ENCODE measurements at places on chromosomes 5 and 9. TPM values are rescaled to one million over a fixed set of nuclear protein-coding genes. Genes with fewer than 3 reads are reported as not detected.

DNA sequence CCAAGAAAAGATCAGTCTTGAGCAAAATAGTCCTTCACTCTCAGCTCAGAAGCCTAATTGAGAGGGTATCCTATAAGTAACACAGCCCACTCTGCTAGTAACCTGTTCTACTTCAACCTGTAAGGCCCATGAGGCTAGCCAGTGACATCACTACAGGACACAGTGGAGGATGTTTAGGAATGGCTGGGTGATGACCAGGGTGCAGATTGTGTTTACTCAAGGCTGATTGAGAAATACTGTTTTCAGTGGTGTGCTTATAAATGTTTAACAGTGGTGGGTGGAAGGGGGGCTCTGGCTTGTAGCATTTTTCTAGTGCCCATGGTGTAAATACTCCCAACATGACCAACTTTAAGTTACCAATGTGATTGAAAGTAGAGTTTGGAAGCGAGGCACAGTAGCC, 159.8 kb upstream of the CCDC152 start:
- no peak for DNase-seq

DNA sequence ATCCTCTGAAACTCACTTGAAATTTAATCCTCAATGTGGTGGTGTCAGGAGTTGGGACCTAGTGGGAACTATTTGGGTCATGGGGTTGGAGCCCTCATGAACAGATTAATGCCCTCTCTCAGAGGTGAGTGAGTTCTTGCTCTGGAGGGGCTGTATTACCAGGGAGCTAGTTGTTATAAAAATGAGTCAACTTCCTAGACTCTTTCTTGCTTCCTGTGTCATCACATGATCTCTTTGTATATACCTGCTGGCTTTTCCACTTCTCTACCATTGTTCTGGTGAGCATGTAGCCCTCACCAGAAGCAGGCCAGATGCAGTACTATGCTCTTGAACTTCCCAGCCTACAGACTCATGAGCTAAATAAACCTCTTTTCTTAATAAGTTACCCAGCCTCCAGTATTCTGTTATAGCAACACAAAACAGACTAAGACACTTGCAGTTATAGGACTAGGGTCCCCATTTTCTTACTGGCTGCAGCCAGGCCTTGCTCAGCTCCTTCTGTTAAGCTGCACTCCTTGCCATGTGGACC, 127.5 kb downstream of the SUSD1 start:
- no peak for DNase-seq

DNA sequence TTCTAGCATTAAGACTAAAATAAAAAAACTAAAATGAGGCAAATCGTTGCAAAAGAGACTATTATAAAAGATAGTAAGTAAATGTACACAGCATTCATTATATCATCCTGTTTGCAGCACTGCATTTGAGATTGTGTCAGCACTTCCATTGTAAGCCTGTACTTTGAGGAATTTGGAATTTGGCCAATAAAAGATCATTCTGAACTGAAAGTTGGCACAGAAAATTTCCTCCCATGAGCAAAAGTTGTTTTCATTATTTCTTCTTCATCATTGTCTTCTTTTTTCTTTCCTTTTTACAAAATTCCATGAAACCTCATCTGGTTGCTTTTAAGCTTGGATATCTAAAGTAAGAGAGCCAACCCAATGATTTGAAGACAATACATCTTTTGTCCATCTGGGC, 199.3 kb upstream of the ADAMTSL1 start:
- no peak for DNase-seq

DNA sequence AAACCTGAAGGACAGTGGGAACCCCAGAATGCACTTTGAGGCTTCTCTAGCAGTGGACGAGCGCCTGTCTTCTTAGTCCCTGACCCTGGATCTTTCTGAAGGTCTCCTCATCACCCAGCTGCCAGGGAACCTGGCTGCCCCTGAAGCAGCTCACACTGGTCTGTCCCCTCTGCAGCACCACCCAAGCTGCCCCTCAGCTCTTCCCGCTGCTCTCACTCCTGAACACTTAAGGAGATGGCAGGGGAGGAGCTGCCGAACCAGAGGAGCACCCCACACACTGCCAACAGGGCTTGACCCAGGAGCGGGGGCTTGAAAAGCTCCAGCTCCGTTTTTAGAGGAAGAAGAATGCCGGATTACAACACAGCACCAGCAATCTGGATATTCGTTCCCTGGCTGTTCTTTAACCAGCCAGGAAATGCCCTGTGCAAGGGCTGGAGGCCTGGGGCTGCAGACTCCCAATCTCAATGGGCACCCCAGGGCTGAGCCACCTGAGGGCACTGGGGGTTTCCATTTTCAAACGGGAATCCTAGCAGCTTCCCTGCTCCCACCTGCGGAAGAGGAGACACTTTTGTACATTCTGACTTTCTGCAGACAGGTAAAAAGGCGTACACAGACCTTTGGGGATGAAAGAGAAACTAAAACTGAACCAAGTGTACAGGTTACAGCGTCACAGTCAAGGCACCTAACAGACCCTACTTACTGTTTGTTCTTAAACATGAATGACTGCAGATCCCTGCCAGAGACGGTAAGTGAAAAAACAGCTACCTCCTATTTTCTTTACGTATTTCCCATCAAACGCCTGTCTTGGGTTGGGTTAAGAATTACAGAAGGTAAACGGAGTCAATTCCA, 36.3 kb downstream of the GOLM1 start:
- no peak for DNase-seq

DNA sequence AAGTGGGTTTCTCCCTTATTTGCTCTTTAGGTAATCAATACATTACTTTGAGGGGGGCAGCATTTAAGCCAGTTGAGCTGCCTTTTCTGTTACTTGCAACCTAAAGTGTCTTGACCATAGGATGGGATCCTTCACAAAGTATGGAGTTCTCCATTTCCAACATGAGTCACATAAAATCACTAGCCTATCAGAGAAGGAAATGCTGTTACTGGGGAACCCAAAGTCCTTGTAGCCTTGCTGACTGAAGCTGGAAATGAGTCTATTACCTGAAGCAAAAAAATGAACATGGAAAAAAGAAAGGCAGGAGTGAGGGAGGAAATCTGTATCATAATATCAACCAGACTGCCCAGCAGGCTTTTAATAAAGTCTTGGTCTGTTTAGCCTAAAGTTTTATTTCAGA, 42.8 kb upstream of the SLIT3 start:
- DNase-seq, result no peak

GRCh38 chr5:139633295-139634027, 14.7 kb upstream of the CXXC5 start:
- peak; percentile 60 for DNase-seq

- DNase-seq, result no peak
These were observed 274.9 kb downstream of the AGTPBP1 start for GRCh38 chr9:85466834-85467233.

- peak; percentile 60 for DNase-seq
These were observed 57.0 kb downstream of the COL15A1 start for GRCh38 chr9:99000476-99001395.

- DNase-seq, result no peak
These were observed 5.0 kb upstream of the MRNIP start for GRCh38 chr5:179863449-179864085.

GRCh38 chr5:1916041-1917001, 33.6 kb upstream of the IRX4 start:
- DNase-seq, result no peak

DNA sequence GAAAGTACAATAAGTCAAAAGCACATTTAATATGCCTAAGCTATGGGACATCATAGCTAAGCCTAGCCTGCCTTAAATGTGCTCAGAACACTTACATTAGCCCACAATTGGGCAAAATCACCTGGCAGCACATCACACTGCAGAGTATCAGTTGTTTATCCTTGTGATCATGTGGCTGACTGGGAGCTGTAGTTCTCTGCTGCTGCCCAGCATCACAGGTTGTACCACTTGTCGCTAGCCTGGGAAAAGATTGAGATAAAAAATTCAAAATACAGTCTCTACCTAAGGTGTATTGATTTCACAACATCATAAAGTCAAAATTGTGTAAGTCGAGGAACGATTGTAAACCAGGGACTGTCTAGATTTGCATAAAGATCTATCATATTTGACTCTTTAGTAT, 58.6 kb downstream of the CAMK4 start:
- DNase-seq, result no peak

- DNase-seq, result no peak
These were observed 77.7 kb downstream of the EFNA5 start for GRCh38 chr5:107593009-107593408.

DNA sequence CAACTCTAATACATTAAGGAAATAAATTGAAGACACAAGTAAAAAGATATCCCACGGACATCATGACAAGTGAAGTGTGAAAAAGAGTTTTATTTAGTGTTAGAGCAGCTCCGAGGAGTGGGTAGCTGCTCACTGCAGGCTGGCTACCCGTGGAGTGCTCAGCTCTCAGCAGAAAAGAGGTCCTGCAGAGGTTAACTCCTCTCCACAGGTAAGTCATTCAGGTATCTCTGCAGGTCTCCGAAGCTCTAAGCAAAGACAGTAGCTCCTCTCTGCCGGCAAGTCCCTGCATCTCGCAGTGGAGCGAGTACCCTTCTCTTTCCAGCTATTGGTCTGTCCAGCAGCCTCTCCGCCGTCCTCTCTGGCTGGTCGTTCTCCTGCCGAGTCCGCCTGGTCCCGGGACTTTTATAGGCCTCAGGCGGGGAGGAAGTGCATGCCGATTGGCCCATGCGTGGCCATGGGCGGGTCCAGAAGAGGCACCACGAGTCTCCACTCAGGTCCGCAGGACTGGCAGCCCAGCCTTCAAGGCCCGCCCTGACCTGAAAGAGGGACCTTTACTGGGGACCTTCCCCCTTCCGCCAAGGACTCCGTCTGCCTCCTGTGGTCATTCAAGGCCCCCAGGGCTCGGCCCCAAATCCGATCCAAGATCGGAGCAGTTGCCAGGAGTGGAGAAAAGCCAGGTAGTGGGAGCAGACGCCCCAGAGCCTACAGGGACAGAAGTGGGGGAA, 29.9 kb downstream of the BTNL9 start:
- no peak for DNase-seq

DNA sequence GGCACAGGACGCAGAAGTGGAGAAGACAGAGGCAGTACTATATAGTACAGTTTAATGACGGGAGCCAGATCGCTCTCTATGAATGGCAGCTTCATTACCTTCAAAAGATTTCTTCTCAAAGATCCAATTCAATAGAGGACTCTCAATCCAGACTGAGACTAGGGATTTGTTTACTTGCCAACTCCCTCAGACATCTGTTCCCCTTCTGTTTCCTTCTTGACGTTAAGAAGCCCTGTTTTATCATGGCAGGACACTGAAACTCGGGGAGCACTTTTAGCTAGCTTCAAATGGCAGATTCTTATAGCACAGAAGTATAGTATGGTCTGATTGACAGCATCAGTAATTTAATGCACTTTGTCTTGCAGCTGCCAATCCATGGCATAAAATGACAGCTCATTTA, 747.3 kb upstream of the C9orf72 start:
- no peak for DNase-seq

DNA sequence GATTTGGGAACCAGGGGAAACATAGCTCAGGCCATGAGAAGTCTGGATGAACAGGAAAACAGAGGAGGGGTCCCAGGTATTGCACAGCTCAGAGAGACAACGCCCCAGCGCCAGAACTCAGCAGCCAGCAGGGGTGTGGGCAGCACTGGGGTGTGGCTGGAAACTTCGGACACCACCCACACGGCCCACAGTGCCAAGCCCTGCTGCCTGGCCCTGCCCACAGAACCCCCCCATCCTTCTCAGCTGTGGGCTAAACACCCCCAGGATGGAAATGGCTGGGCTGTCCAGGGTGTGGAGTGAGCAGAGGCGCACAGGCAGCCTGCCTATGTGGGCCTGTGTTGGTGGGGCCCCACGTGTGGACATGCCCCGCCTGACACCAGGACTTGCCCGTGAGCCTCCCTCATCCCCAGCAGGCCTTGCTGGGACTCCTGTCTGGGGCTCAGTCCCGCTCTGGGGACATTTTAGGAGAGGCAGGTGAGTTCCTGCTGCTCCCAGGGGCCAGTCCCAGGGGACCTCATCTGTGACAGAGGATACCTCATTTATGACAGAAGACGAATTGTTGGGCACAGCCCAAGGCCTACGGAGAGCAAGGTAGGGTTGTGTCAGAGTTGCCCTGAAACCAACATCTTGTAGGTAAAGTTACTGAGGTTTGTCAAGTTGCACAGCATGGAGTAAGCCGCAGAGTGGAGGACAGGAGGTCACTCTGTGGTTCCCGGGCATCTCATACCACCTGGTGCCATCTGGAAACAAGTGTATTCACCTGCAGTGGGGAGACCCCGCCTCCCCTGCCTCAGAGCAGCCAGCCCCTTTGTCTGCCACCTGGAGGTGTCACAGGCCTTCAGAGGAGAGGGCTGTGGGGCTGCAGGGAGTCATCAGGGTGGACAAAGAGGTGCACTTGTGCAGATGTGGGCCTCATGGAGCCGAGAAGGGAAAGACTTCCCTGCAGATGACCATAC, 183.2 kb downstream of the AUH start:
- DNase-seq, result no peak

- DNase-seq, result no peak
These were observed 7.3 kb downstream of the ISCA1 start for GRCh38 chr9:86274821-86275643.

DNA sequence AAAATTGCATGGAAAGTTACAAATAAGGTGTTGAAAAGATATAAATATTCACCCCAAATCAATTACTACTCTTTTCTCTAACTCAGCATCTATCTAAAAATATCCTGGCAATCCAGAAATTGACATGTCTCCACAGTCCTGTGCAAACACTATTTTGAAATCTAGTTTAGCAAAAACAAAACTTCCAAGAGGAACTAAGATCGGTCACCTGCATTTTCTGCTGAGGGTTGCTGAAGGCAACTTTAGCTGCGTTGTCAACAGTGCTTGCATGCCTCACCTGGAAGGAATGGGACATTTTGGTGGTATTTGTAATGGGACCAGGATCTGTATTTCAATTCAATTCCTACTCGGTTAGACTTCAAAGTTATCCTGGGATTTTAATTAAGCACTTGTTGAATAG, 398.3 kb downstream of the NTRK2 start:
- DNase-seq, result no peak

DNA sequence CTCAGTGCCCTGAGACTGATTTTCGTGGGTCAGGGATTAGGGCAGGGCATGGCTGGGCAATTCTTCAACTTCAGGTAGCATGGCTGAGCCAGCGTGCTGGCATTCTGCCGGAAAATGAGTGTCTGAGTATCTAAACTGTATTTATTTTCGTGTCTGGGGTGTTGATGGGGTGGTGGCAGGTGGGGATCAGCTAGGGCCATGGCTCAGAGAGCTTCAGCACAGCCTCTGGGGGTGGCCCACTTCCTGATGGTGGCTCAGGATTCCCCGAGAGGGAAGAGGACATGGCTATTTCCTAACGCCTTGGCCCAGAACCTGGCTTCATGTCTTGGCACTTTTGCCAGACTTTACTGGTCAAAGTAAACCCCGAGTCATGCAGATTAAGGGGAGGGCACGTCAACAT, 260.5 kb downstream of the GADD45G start:
- no peak for DNase-seq

DNA sequence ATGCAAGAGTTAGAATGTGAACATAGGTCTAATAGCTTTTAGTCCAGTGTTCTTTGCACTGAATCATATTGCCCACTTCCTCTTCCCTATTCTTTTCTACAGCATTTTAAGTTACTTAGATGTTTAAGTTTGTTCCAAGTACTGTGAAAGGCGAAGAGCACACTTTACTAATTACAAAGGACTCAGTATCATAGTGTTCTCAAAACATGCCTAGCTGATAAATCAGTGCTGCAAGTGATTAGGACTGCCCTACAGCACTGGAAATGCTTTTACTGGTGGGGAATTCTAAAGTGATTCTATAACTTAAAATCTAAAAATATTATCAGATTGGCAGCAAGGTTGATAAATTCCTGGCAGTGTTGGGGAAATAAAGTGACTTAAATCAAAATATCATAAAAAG, 177.9 kb upstream of the KCNN2 start:
- no peak for DNase-seq

Gene ADAMTSL1
- total RNA-seq, result not detected

Gene CD14
- 4.5 TPM for total RNA-seq

Gene DAB2IP
- total RNA-seq, result not detected

Gene SMIM32
- total RNA-seq, result not detected

Gene BDP1
- total RNA-seq, result 42.8 TPM

Gene CBY3
- total RNA-seq, result not detected

Gene HTR4
- not detected for total RNA-seq
